C1 segment of cervical spinal cord (tissue), 14 donors: ENCODE measurements at places on chromosomes 7 and 10.

- no peak for DNase-seq
Measured at GRCh38 chr7:142405122-142405765, 147.4 kb upstream of the PRSS58 start.

GRCh38 chr10:122471531-122472177, 10.3 kb downstream of the HTRA1 start:
- DNase-seq = no peak

GRCh38 chr10:15585303-15585715, 134.4 kb downstream of the ITGA8 start:
- peak; percentile 8 for DNase-seq

GRCh38 chr10:6567884-6568283, 12.2 kb downstream of the PRKCQ start:
- DNase-seq = no peak

DNA sequence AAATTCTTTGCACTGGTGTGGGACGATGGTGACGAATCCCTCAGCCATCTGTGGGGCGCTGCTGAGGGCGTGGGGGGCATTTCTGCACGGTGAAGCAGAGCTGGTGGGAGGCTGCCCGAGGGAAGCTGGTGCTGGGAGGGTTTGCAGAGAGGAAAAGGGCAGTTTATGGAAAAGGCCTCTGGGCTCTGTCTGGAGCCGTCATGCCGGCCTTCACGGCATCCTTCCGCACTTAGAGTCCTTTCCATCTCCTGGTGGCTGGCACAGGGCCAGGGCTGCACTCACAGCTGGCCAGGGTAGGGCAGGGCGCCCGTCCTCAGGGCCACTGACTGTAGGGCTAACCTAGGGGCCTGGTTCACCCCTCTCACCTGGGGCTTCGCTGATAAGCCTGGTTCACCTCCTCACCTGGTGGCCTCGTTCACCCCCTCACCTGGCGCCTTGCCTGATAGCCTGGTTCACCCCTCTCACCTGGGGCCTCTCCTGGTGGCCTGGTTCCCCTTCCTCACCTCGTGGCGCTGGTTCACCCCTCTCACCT, 598 bp upstream of the AMZ1 start:
- DNase-seq = no peak

GRCh38 chr7:732094-732541, 5.0 kb upstream of the PRKAR1B start:
- DNase-seq = no peak

DNA sequence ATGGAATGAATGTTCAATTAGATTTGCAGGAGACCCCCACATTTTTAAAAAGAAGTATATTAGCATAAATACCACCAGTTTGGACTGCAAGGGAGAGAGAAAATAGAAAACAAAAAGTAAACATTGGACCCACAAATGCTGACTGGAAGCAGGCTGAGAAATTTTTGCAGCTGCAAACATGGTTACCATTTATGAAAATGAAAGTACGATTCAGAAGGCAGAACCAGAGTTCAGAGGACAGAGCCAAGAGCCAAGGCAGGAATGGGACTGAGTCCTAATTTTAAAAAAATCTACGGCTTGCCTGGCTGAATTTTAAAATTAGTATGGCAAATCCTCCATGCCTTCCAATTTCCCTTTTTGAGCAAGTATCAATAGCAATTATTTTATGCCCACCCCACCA, 74.6 kb upstream of the NPS start:
- DNase-seq = no peak

- DNase-seq = no peak
Measured at GRCh38 chr10:93652857-93653256, 40.5 kb downstream of the PDE6C start.

GRCh38 chr7:77995717-77996116, 197.1 kb downstream of the PHTF2 start:
- DNase-seq = no peak

- no peak for DNase-seq
Measured at GRCh38 chr7:128910569-128910945, at the start of gene KCP. TSS of gene KCP (minus strand) at chr7:128910709. CDS start at chr7:128910676, 33 bp downstream.

- no peak for DNase-seq
Measured at GRCh38 chr10:117413928-117414618, 38.8 kb upstream of the PDZD8 start.

- no peak for DNase-seq
Measured at GRCh38 chr10:132359305-132360040, 27.5 kb downstream of the LRRC27 start.

DNA sequence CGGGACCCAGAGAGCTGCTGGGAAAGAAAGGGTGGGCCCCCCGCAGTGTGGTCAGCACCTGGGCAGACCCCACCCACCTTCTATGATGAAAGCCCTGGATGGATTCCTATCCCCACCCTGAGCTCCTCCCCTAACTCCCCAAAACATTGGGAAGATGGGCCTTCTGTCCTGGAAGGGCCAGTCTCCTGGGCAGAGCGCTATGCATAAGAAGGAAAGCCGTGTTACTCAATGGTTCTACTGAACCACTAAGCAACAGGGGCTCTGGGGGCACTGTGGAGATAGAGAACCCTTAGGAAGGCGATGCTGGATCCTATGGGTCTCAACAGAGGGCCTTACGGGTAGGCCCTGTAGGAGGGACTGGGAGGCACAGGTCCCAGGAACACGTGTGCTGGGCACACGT, 30.7 kb upstream of the INSIG1 start:
- DNase-seq = no peak

GRCh38 chr7:115435178-115435577, 513.3 kb downstream of the MDFIC start:
- no peak for DNase-seq

GRCh38 chr7:137771679-137772078, 75.1 kb downstream of the DGKI start:
- no peak for DNase-seq

GRCh38 chr10:127210936-127211466, 14.6 kb upstream of the INSYN2A start:
- DNase-seq = no peak

- peak; percentile 44 for DNase-seq
Measured at GRCh38 chr7:90210981-90211380, 559 bp upstream of the STEAP2 start.

DNA sequence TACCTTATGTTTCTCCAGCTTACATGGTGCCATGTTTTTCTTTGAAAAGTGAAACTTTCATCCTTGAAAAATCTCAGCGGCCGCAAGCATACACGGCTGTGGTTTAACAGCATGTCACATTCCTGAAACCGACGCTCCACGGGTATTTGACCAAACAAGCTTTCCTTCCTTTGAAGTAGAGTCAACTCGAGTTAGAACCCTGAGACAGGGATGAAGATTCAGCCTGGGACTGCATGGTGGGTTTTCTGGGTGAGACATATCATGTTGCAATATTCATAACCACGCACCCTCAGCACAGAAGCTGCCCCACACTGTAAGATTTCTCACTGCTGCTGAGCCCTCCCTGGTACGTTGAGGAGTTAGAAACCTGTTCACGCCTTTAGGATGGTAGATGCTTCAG, 8.1 kb downstream of the CYP26A1 start:
- DNase-seq = no peak

- DNase-seq = no peak
Measured at GRCh38 chr7:151113344-151114150, 27.3 kb downstream of the AGAP3 start.

GRCh38 chr7:74092964-74093471, 9.4 kb downstream of the LIMK1 start:
- peak; percentile 47 for DNase-seq

- no peak for DNase-seq
Measured at GRCh38 chr10:49373361-49373760, 22.5 kb downstream of the DRGX start.

- no peak for DNase-seq
Measured at GRCh38 chr10:126092366-126093215, 196.2 kb downstream of the FANK1 start.

DNA sequence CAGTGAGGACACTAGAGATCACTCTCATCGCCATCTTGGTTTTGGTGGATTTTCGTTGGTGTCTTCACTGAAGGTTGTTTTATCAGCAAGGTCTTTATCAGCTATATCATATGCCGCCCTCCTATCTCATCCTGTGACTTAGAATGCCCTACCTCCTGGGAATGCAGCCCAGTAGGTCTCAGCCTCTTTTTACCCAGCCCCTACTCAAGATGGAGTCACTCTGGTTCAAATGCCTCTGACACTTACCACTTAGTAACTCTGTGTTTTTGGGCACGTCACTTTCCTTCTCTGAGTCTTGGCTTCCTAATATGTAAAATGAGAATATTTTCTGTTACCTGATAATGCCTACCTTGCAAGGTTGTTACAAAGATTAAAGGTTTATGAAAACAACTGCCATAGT, 37.7 kb downstream of the AGK start:
- no peak for DNase-seq
